Hematopoietic multipotent progenitor cell (in vitro differentiated cells): ENCODE measurements at places on chromosomes 16 and 17. TPM values are rescaled to one million over a fixed set of nuclear protein-coding genes. Genes with fewer than 3 reads are reported as not detected.

DNA sequence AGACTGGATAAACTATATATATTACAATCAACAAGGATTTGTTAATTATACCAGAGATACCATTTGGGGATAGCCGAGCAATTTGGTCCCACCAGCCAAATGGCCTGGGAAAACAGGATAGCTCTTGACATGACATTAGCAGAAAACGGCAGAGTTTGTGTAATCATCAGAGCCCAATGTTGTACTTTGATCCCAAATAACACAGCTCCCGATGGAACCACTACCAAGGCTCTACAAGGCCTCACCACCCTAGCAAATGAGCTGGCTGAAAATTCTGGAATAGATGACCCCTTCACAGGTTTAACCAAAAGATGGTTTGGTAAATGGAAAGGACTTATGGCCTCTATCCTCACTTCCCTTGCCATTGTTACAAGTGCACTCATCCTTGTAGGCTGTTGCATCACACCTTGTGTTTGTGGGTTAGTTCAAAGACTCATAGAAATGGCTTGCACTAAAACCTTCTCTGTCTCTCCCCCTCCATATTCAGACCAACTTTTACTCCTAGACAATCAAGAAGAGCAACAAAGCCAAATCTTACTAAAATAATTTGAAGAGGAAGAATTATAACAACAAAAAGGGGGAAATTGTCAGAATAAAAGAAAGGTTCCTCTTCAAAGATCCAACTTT lies 9.5 kb downstream of the TXNL4B start:
- no peak for DNase-seq

DNA sequence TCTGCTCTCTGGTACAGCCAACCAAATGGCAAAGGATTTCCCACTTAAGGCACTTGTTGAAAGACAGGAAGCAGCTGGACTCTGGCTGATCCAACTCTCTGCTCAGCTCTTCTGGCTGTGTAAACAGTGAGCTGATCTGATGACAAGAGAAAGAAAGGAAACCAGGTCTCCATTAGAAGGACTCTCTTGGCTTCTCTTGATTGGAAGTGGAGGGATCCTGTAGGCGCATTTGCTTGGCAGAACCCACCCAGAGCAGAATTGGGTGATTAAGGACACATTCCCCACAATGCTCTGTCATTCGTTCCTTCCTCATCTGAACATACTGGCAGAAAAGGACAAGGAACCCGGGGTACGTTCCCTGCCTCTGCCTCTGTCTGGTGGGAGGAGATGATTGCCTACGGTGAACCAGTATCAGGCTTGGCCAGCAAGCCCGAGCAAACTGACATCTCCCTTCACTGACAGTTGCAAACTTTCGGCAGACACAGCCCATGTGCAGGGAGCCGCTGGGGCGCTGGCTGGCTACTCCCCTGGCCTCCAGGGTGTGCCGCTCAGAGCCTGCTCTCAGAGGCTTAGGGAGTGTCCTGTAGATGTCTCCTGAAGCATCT lies 29.1 kb downstream of the LDHD start:
- DNase-seq, result peak; percentile 74

DNA sequence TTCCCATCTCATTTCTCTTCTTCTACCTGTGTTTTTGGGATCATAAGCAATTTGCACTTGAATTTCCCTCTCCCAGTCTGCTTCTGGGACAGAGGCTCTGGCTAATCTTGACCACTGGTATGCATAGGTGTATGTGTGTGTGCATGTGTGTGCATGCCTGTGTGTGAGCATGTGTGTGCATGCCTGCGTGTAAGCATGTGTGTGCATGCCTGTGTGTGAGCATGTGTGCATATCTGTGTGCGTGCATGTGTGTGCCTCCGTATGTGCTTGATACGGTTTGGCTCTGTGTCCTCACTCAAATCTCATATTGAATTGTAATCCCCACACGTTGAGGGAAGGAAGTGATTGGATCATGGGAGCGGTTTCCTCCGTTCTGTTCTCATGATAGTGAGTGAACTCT lies 77.7 kb downstream of the HAPSTR1 start:
- DNase-seq, result no peak

DNA sequence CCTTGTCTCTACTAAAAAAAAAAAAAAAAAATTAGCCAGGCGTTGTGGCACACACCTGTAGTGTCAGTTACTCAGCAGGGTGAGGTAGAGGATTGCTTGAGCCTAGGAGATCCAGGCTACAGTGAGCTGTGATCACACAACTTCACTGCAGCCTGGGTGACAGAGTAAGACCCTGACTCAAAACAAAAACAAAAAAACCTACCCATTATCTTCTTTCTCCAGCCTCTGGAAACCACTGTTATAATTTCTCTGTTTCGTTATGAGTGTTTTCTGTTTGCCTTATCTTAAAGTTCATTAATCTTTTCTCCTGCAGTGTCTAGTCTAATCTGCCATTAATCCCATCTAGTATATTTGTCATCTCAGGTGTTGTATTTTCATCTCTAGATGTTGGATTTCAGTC lies 18.6 kb upstream of the CLTC start:
- DNase-seq, result no peak

DNA sequence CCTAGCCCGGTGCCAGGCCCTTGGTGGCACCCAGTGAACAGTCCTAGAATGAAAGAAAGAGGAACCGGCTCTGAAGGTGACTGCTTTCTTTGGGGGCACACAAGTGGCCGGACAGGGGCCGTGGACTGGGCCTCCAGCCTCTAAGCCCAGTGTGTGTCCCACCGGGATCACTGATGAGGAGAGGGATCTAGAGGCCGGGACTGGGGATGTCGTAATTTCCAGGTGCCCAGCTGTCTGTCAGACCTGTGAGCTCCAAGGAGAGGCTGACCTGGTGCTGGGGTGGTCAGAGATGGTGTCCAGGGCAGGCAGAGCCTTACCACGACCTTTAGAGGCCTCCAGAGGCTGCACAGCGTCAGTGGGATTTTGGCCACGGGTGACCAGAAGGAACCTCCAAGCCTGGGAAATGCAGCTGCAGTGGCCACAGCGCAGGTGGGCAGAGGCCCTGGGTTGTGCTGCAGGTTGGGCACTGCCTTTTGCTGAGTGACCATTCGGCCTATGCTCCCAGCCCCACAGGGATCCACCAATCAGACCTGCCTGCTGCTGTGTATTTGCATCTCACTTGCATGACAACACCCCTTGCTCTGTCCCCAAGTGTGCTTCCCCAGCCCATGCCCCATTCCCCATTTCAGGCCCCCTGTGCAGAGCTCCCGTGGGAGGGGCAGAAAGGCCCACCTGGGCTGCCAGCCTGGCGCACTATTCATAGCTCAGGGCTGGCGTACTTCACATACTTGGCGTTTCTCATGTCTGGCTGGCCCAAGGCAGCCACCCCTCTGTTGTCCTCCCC lies 12.5 kb downstream of the ARHGAP23 start:
- no peak for DNase-seq

Gene TUBB3
- total RNA-seq, result 1.1 TPM

Gene CLEC3A
- not detected for total RNA-seq

DNA sequence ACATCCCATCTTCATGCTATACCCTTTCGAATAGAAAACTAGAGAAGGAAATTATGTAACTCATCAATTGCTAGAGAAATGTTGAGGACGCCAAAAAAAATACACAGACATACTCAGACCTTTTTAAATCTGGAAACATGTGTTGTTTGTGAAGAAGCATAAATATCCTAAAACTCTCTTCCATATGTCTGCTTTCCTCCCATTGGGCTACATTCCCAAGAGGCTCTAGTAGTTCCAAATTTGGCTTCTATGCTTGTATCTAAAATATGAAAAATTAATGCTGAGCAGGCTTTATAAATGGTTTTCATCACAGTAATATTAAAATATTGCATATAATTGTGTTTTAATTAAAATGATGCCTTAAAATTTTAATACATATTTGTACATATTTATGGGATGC lies 297.9 kb upstream of the PSMD7 start:
- DNase-seq, result no peak

DNA sequence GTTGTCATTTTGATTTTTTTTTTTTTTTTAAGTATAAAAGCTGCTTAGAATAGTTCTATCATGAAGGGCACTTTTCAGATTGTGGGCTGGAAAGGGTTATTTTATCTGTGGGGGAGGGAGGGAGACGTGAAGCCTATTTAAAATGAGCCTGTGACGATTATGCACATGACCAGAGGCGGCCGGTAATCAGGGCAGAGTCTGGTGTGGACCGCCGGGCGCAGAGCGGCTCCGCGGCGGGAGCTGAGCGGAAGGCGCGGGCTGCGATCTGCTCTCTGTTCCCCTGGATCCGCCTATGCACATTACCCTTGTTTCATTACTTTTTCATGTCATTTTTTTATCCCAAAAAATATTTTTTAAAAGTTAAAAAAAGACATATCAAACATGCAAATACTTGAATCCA lies 23.5 kb downstream of the TMC6 start:
- DNase-seq, result no peak
